ENCODE measurements at places on chromosomes 2 and 18. TPM values are rescaled to one million over a fixed set of nuclear protein-coding genes. Genes with fewer than 3 reads are reported as not detected.
A peak's percentile ranks its signal among the peaks of the same experiment; 100 is the strongest.

- H3K36me3 ChIP-seq, result peaks cover 60% of the 10 kb centered on the region
- no peaks in the 10 kb centered on the region for H3K27me3 ChIP-seq
- H3K27ac ChIP-seq, result no peak overlapping the region
- H3K4me3 ChIP-seq, result no peak overlapping the region
- DNase-seq, result no peak
Measured at GRCh38 chr2:241666627-241667400, 19.8 kb downstream of the DTYMK start.

DNA sequence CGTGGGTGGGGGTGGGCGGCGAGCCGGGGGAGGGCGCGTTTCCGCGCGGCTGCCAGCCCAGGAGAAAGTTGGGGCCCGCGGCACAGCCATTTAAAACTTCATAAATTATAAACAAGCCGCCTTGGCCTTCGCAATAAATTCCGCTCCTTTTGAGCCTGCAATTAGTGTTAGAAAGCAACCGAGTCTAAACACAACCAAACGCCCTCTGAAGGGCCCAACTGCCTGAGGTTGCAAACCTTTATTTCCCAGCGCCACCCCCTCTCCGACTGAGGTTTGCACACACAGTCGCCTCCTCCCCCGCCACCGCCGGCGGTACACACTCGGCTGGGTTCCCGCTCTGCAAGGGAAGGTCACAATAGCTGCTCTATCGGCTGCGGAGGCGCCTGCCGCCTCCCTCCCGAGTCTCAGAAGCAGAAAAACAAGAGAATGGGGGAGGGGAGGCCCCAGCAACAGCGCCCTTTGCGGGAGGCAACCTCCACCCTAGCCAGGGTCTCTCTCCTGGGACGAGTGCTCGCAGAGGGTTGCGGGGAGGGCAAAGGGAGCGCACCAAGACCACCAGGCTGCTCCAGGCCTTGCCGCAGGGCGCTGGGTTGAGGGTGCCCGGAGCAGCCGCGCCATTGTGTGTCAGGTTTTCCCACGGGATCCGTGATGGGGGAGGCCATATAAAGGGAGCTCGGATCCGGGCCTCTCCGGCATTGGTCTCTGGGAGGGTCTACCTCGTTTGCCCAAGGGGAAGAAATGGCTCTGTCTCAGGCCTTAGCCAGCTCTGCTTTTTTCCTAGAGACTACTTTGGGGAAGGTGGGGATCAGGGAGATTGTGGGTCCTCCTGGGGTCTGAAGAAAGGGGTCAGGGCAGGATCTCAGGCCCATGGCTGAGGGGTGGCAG, 13.4 kb upstream of the HOXD1 start:
- H3K4me1 ChIP-seq, result peaks cover 9% of the 10 kb centered on the region
- no peak for DNase-seq
- no peaks in the 10 kb centered on the region for H3K36me3 ChIP-seq
- peaks cover 68% of the 10 kb centered on the region for H3K27me3 ChIP-seq
- no peak overlapping the region for H3K27ac ChIP-seq
- no peak overlapping the region for H3K4me3 ChIP-seq

GRCh38 chr2:127535422-127535901, at the start of gene MYO7B:
Gene MYO7B (plus strand): TSS chr2:127535683. CDS start chr2:127559723, 24,040 bp downstream.
- H3K36me3 ChIP-seq, result no peaks in the 10 kb centered on the region
- H3K27me3 ChIP-seq, result peaks cover 5% of the 10 kb centered on the region
- no peak for DNase-seq

DNA sequence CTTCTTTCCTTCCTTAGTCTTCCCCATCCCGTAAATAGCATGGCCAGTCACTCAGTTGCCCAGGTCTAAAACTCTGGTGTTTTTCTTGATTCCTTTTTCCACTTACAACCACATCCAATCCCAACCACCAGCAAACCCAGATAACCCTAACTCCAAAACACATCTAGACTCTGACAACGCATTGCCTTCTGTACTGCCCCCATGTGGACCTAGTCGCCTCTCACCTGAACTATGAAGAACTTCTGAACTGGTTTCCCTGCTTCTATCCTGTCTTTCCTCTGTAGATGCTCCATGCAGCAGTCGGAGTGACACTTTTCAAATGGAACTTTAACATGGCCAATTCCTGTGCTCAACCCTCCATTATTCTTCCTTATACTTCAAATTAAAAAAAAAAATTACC, 26.5 kb downstream of the ST6GAL2 start:
- H3K4me1 ChIP-seq, result no peaks in the 10 kb centered on the region
- H3K27me3 ChIP-seq, result no peaks in the 10 kb centered on the region
- no peaks in the 10 kb centered on the region for H3K36me3 ChIP-seq
- no peak overlapping the region for H3K4me3 ChIP-seq
- H3K27ac ChIP-seq, result no peak overlapping the region

DNA sequence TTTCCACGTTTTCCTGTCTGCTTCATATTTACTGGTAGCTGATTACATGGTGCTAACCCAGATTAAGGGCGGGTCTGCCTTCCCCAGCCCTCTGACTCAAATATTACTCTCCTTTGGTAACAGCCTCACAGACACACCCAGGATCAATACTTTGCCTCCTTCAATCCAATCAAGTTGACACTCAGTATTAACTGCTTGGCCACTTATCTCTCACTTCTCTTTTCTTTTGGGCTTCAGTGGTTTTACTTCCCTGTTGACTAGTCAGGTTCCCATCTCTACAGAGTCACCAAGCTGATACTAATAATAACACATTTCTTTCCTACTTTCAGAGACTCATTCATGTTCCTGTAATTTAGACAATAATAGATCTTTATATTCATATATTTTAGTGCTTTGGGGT, 302.2 kb upstream of the MAP2 start:
- H3K27me3 ChIP-seq, result no peaks in the 10 kb centered on the region
- H3K27ac ChIP-seq, result no peak overlapping the region
- no peak for DNase-seq

DNA sequence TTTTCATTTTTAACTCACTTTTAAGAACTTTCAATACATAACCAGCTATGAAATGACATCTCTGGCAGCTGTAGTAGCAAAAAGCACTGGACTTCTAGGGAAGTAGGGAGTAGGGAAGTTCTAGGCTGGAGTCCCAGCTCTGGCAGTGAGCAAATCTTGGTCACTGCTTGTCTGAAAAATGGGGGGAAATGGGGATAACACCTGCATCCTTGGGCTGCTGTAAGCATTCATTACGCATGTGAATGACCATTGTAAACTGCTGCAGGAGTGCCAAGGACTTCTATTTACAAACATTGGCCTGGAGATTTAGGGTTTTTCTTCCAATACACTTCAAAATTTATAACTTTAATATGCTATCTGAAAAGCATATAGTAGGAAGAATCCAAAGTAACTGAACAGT, 972 bp upstream of the MPP4 start:
- H3K27ac ChIP-seq, result no peak overlapping the region
- no peak overlapping the region for H3K4me3 ChIP-seq
- no peaks in the 10 kb centered on the region for H3K27me3 ChIP-seq
- H3K36me3 ChIP-seq, result peaks cover 19% of the 10 kb centered on the region

DNA sequence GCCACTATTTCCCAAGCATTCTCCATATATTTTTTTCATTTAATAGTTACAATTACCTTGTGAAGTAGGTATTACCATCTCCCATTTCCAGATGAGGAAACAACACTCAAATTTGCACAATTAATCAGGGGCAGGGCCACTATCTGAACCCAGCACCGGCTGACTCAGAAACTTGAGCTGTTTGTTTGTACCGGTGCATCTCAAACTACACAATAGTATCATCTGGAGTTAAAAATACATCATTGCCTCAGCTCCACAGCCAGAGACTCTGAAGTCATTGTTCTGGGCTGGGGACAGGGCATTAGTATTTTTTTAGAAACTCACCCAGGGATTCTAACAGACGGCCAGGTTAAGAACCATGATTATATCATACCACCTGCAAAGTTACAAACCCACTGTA, 55.9 kb downstream of the CDCA7 start:
- no peak overlapping the region for H3K27ac ChIP-seq
- H3K4me1 ChIP-seq, result no peaks in the 10 kb centered on the region
- H3K36me3 ChIP-seq, result no peaks in the 10 kb centered on the region
- no peak overlapping the region for H3K4me3 ChIP-seq
- no peak for DNase-seq

DNA sequence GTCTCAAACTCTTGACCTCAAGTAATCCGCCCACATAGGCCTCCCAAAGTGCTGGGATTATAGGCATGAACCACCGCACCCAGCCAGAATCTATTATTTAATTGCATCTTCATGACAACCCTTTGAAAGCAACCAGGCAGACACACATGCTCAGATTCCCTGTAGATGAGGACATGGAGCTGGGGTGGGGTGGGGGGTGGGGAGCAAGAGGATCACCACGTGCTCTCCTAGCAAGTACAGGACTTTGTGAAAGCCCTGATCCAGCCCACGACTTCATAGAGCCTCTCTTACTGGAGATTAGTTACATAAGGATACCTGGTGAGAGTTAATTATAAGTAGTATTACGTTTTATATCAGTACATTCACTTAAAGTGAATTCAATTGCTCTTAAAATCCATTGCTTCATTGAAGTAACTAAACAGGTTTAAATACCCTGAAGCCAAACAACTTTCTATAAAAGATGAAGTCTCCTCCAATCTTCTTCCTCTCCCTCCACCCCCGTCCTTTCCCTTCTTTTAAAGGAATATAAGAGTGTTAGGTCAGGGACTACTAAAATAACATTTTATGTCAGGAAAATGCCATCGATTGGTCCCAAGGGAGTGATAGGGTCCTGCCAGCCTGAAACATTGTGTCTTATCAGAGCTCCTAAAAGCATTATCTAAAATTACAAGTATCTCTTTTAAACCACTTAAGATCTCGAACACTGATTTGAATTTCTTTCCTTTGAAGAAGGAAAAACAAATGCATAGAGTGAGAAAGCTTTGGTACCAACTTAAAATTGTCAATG, 123.9 kb downstream of the EPHA4 start:
- DNase-seq, result no peak
- peaks cover 6% of the 10 kb centered on the region for H3K36me3 ChIP-seq
- H3K4me3 ChIP-seq, result peak overlapping the region; percentile 11
- no peaks in the 10 kb centered on the region for H3K27me3 ChIP-seq
- peaks cover 22% of the 10 kb centered on the region for H3K4me1 ChIP-seq

DNA sequence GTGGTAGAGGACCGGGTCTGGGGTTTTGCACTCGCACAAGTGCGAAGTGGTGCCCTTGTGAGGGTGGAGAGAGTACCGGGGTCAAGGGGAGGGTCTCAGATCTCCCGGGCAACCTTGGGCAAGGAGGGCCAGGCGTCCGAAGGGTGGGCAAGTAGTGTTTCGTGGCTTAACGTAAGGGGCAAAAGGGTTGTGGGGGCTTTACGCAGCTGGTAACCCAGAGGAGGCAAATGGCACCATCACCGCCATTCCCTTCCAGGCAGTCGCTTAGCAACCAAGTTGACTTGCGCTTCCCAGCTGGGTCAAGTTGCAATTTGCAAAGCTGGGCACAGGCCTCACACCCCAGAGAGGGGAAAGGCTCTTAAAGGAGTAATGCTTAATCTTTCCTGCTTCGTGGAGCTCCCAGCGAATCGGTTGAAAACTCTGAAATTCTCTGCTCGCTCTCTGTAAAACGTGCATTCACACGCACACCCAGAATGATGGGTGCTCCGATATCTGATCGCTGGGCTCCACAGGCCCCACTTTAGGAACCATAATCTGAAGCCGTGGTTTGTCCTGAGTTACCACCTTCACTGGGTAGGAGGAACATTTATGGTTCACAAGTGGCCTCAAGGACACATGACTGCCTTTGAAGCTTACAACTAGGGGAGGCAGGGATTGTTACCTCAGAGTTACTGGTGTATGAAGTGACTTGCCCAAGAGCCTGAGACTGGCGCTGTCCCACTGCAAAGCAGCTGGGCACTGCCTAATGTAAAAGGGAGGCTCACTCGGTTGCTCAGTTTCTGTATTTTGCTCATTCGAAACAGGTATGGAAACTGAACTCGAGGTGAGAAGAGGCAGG, 127.9 kb downstream of the UXS1 start:
- H3K36me3 ChIP-seq, result no peaks in the 10 kb centered on the region
- H3K27me3 ChIP-seq, result peaks cover 41% of the 10 kb centered on the region
- peak overlapping the region; percentile 44 for H3K4me3 ChIP-seq
- no peak for DNase-seq
- H3K27ac ChIP-seq, result no peak overlapping the region

- H3K27me3 ChIP-seq, result peaks cover 8% of the 10 kb centered on the region
- H3K4me3 ChIP-seq, result peak overlapping the region; percentile 81
- H3K36me3 ChIP-seq, result no peaks in the 10 kb centered on the region
- peaks cover 17% of the 10 kb centered on the region for H3K4me1 ChIP-seq
Measured at GRCh38 chr18:72869226-72870185, 1.7 kb upstream of the NETO1 start.

DNA sequence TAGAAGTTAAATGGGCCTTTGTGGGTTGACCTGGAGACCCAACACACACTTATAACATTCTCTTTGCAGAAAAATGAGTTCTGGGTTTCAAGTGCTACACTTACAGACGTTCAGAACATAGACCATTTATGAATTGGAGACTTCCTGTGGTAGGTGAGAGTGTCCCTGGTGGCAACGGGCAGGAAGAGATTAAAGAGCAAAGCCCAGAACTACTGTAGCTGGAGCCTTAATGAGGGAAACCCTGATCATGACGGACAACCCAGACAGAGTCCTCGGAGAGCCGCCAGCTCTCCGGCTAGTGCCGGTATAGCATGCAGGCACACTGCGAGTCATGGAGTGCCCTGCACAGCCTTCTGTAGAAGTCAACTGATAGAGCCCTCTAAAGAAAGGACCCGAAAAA, 44.5 kb upstream of the RMDN2 start:
- no peak overlapping the region for H3K4me3 ChIP-seq
- peaks cover 3% of the 10 kb centered on the region for H3K4me1 ChIP-seq
- no peaks in the 10 kb centered on the region for H3K36me3 ChIP-seq
- no peak for DNase-seq
- H3K27me3 ChIP-seq, result peaks cover 26% of the 10 kb centered on the region
- H3K27ac ChIP-seq, result no peak overlapping the region

DNA sequence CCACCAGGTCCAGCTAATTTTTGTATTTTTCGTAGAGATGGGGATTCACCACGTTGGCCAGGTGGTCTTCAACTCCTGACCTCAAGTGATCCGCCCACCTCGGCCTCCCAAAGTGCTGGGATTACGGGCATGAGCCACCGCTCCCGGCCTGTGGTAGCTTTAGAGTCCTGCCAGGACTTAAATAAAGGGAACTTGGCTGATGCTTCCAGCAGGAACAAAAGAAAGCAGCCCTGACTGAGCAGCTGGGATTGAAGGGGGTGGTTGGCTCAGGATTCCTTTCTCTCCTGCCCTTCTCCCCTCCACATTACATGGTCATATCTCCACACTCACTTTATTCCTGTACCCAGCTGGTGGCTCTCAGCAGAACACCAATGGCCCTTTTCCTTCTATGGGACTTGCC, 20.0 kb downstream of the EFHD1 start:
- H3K4me3 ChIP-seq, result no peak overlapping the region
- no peaks in the 10 kb centered on the region for H3K36me3 ChIP-seq

Gene PLGLB2
- 2.5 TPM for total RNA-seq

Gene DHRS9
- total RNA-seq, result 0.71 TPM

Gene SERPINB13
- total RNA-seq, result not detected

All from activated B cell treated with CpG ODN at 0.5 μM for 24 hours (primary cell).